ENCODE measurements at places on chromosomes 7 and 10. TPM values are rescaled to one million over a fixed set of nuclear protein-coding genes. Genes with fewer than 3 reads are reported as not detected.

TFPI2 gene
- total RNA-seq, result 8.7 TPM

- H3K4me3 ChIP-seq, result no peak overlapping the region
- H3K27me3 ChIP-seq, result no peaks in the 10 kb centered on the region
- H3K36me3 ChIP-seq, result no peaks in the 10 kb centered on the region
- DNase-seq, result no peak
Observed at GRCh38 chr10:133184591-133185244, 24.7 kb downstream of the KNDC1 start.

- no peak overlapping the region for H3K27ac ChIP-seq
- no peaks in the 10 kb centered on the region for H3K27me3 ChIP-seq
- peaks cover 13% of the 10 kb centered on the region for H3K36me3 ChIP-seq
- peak; percentile 31 for DNase-seq
- H3K4me1 ChIP-seq, result peaks cover 10% of the 10 kb centered on the region
Observed at GRCh38 chr10:89213191-89213808, 6.2 kb upstream of the CH25H start.

AASS gene
- 26.4 TPM for total RNA-seq

DNA sequence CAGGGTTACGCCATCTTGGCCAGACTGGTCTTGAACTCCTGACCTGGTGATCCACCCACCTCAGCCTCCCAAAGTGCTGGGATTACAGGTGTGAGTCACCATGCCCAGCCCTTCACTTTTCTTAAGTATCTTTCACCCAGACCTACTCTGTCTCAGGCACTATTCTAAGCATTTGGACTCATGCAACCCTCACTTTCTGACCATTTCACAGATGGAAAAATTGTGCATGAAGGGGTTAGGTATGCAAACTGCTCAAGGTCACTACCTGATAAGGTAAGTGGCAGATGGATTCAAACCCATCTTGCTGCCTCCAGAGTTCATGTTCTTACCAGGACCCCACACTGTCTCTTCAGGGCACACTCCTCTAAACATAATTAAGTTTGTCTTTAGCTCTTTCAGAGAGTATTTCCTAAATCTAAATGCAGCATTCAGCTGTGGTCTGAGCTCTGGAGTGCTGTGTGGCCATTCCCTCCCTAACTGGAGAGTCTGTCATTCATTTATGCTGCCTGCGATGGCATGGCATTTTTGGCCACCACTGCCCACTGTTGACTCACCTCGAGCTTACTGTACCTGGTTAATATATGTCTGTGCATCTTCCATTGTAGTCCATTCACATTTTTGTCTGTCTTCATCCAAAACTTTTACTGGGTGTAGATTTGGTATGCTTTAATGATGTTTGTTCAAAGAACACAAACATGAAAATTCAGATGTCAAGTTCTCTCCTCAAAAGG lies 88.4 kb downstream of the CCDC71L start:
- no peak for DNase-seq
- no peaks in the 10 kb centered on the region for H3K36me3 ChIP-seq
- no peaks in the 10 kb centered on the region for H3K27me3 ChIP-seq

DNA sequence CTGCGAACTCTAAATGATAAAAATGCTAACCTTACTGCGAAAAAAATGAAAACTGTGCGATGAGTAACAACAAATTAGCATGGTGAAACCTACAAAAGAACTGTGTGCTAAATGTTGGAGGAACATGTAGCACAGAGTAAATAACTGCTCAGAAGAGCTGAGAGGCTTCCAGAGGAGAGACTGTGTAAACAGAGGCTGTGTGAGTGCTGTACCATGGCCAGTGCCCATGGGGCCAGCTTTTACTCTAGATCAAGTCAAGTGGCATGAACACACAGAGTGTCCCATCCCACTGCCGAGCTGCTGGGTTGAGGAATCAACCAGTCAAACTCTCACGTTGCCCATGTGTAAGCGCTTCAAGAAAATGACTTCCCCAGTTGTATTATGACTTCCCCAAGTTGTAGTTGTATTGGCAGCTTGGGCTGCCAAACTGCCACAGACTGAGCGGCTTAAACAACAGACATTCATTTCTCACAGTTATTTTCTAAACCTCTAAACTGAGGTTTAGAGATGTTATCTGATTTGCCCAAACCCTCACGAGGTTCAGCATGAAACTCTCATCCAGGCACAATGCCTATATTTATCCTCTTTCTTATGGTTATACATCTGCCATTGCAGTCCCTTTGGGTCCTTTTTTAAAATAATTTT lies 270.7 kb downstream of the ABCA13 start:
- no peaks in the 10 kb centered on the region for H3K36me3 ChIP-seq
- DNase-seq, result no peak
- no peak overlapping the region for H3K4me3 ChIP-seq

NXPH1 gene
- total RNA-seq, result not detected

- H3K4me3 ChIP-seq, result no peak overlapping the region
- H3K27me3 ChIP-seq, result no peaks in the 10 kb centered on the region
- peaks cover 91% of the 10 kb centered on the region for H3K36me3 ChIP-seq
- peak overlapping the region; percentile 47 for H3K27ac ChIP-seq
Observed at GRCh38 chr10:79292891-79293746, 54.1 kb upstream of the PPIF start.

GRCh38 chr7:34067005-34067778 lies 161.9 kb downstream of the BMPER start:
- peaks cover 14% of the 10 kb centered on the region for H3K36me3 ChIP-seq
- no peak overlapping the region for H3K4me3 ChIP-seq
- no peak for DNase-seq
- H3K27ac ChIP-seq, result no peak overlapping the region
- peaks cover 34% of the 10 kb centered on the region for H3K4me1 ChIP-seq
- no peaks in the 10 kb centered on the region for H3K27me3 ChIP-seq

GRCh38 chr7:2520131-2520760 lies 672 bp downstream of the LFNG start:
- H3K27ac ChIP-seq, result peak overlapping the region; percentile 61
- peak overlapping the region; percentile 88 for H3K4me3 ChIP-seq
- DNase-seq, result peak; percentile 97
- no peaks in the 10 kb centered on the region for H3K27me3 ChIP-seq

CALCR gene
- not detected for total RNA-seq

DNA sequence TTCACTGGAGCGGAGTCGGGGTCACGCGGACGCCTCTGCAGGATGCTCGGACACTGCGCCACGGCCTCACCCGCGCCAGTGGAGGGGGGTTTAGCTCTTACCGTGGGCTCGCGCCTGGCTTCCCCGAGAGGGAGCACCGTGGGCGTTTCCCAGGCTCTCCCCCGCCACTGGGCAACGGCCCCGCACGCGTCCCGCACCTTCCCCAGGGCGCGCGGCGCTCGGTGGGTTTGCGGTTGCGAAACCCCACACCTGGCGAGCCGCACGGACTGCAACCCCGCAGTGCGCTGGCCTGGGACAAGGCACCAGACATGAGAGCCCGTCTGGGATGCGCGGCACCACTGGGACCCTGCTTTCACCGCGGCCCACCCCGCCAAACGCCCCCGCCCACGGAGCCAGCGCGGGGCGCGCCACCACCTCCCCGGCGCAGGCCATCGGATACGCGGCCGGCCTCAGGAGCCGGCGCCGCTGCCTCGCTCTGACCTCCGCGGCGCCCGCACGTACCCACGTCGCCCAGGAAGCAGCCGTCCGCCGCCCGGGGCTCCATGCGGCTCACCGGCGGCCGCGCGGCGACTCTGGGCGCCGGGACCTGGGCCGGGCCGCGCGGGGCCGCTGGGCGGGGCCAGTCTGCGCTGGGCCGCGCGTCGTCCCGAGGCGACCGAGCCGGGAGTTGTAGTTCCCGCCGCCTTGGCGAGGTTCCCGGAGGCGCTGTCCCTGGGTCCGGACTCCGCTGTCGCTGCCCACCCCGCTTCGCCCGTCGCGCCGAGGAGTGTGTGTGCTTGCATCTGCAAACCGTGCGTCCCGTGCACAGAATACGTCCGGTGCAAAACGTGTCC lies at the start of gene ASB13:
Gene ASB13 (minus strand): TSS at position 588 of the 833 bp plus-strand sequence. CDS start 44 bp downstream, at position 544.
- peaks cover 10% of the 10 kb centered on the region for H3K27me3 ChIP-seq
- H3K36me3 ChIP-seq, result no peaks in the 10 kb centered on the region
- peak within 1 kb of the TSS; percentile 87 for H3K4me3 ChIP-seq

ABLIM1 gene
- 11.2 TPM for total RNA-seq

FBXL13 gene
- total RNA-seq, result 2.2 TPM

PON1 gene
- total RNA-seq, result not detected

- DNase-seq, result peak; percentile 68
- peaks cover 5% of the 10 kb centered on the region for H3K27me3 ChIP-seq
- peak overlapping the region; percentile 52 for H3K27ac ChIP-seq
- no peaks in the 10 kb centered on the region for H3K36me3 ChIP-seq
Observed at GRCh38 chr10:93894516-93895378, 969 bp downstream of the SLC35G1 start.

All from osteoblast (primary cell).